Type B pancreatic cell (in vitro differentiated cells): ENCODE measurements at places on chromosomes 6 and 20. TPM values are rescaled to one million over a fixed set of nuclear protein-coding genes. Genes with fewer than 3 reads are reported as not detected.

DNA sequence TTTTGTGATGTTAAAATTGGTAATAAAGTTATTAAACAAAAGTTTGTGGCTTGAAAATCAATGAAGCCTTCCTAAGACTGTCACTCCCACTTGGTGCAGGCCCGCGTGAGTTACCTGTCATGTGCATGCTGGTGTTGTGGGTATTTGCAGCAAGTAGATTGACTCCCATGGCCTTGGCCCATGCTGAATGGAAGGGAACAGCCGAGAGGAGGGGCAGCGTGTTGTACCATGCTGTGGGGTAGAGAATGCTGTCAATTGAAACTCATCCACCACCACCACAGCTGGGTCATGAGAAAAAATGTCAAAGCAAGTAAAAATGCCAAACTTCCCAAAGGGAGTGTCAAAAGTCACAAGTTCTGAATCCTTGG lies 12.7 kb upstream of the VNN1 start:
- no peak overlapping the region for H3K4me3 ChIP-seq
- H3K27ac ChIP-seq = no peak overlapping the region
- DNase-seq = no peak

GRCh38 chr6:165245701-165246100 lies 63.7 kb downstream of the C6orf118 start:
- no peaks in the 10 kb centered on the region for H3K36me3 ChIP-seq
- no peak overlapping the region for H3K27ac ChIP-seq
- H3K27me3 ChIP-seq = no peaks in the 10 kb centered on the region
- no peak for DNase-seq
- H3K4me3 ChIP-seq = no peak overlapping the region
- H3K4me1 ChIP-seq = peaks cover 4% of the 10 kb centered on the region

DNA sequence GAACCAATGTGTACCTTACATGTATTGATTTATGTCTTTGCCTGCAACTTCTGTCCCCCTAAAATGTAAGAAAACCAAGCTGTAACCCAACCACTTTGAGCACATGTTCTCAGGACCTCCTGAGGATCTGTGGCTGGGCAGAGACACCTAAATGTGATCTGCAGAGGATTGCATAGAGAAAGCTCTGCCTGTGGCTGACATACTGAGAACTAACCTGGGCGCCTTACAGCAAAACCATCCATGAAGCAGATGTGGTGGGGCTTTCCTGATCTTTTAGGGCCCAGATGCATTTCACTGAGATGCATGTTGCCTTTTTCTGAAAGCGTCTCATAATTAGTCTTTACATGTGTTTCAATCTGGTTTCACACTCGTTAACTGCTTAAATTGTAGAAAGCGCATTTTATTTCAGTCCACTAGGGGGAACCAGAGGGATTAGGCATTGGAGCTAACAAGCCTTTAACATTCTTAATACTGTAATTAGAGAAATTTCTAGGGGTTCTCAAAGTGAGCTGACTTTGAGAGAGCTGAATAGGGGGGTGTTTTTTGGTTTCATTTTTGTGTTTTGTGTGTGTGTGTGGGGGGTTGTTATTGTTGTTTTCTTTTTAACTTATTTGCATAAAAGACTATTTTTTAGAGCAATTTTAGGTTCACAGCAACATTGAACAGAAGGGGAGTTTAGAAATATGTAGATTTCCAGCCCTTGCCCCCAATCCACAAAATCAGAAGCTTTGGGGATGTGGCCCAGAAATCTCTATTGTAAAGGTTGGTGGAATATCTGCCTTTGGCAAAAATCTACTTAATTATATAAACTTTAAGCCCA lies 50.9 kb upstream of the FAM184A start:
- H3K27ac ChIP-seq = peak overlapping the region; percentile 44
- no peaks in the 10 kb centered on the region for H3K27me3 ChIP-seq
- no peaks in the 10 kb centered on the region for H3K36me3 ChIP-seq
- no peak for DNase-seq
- H3K4me3 ChIP-seq = no peak overlapping the region
- H3K4me1 ChIP-seq = peaks cover 21% of the 10 kb centered on the region

DNA sequence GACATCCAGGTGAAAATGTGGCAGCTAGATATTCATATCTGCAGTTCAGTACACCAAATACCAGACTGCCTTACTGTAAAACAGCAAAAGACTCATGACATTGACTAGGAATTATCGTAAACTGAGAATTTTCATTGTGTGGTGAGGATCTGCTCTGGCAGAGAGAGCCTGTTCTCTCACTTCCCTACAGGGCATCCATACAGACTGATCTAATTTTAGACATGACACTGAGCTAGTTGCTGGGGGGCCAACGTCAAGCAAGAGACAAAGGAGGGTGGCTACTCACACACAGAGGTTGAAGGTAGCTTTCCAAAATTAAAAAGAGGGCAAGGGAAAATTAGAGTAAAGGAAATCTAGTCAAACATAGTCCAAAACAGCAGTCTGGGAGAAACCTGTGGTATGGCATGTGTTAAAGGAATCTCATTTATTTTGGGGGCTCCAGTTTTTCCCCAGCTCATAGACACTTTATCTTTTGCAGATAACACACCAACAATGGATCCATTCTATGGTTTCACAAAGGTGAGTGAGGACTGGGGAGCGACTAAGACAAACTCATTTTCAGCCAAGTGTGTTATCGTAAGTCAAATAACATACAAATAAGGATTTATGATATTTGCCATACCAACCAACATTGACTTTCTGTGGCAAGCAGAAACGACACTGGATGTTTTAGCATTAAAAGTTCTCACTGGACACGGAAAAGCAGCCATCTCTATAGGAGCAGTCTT lies 36.6 kb upstream of the NHSL1 start:
- H3K27me3 ChIP-seq = no peaks in the 10 kb centered on the region
- H3K36me3 ChIP-seq = peaks cover 8% of the 10 kb centered on the region
- H3K27ac ChIP-seq = peak overlapping the region; percentile 25
- H3K4me3 ChIP-seq = no peak overlapping the region

GRCh38 chr20:8194721-8195120 lies 62.7 kb downstream of the PLCB1 start:
- no peak for DNase-seq
- peaks cover 3% of the 10 kb centered on the region for H3K36me3 ChIP-seq
- peaks cover 8% of the 10 kb centered on the region for H3K4me1 ChIP-seq
- H3K27me3 ChIP-seq = no peaks in the 10 kb centered on the region
- no peak overlapping the region for H3K27ac ChIP-seq
- no peak overlapping the region for H3K4me3 ChIP-seq

GRCh38 chr6:31814677-31815024 lies 432 bp downstream of the HSPA1L start:
- H3K4me1 ChIP-seq = no peaks in the 10 kb centered on the region
- no peaks in the 10 kb centered on the region for H3K27me3 ChIP-seq
- peak overlapping the region; percentile 87 for H3K4me3 ChIP-seq
- H3K27ac ChIP-seq = peak overlapping the region; percentile 93
- no peak for DNase-seq
- H3K36me3 ChIP-seq = peaks cover 4% of the 10 kb centered on the region

DNA sequence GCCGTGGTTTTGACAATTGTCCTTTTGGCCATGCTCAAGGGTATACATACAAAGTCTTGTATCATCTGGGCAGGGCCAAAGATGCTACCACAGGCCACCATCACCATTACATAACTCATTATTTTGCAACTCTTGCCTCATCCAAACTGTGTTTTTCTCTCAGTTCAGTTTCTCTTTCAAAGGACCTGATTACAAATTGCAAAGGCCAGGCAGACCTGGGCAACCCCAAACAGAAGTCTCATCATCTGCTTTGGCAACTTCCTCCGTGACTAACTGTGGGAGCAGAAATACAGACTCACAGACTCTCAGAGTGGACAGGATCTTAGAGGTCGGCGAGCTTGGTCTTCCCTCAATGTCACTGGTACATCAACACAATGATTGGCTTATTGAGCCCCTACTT lies 117.8 kb upstream of the NEDD9 start:
- no peak for DNase-seq
- H3K4me1 ChIP-seq = peaks cover 15% of the 10 kb centered on the region
- peaks cover 16% of the 10 kb centered on the region for H3K27me3 ChIP-seq
- no peaks in the 10 kb centered on the region for H3K36me3 ChIP-seq

DNA sequence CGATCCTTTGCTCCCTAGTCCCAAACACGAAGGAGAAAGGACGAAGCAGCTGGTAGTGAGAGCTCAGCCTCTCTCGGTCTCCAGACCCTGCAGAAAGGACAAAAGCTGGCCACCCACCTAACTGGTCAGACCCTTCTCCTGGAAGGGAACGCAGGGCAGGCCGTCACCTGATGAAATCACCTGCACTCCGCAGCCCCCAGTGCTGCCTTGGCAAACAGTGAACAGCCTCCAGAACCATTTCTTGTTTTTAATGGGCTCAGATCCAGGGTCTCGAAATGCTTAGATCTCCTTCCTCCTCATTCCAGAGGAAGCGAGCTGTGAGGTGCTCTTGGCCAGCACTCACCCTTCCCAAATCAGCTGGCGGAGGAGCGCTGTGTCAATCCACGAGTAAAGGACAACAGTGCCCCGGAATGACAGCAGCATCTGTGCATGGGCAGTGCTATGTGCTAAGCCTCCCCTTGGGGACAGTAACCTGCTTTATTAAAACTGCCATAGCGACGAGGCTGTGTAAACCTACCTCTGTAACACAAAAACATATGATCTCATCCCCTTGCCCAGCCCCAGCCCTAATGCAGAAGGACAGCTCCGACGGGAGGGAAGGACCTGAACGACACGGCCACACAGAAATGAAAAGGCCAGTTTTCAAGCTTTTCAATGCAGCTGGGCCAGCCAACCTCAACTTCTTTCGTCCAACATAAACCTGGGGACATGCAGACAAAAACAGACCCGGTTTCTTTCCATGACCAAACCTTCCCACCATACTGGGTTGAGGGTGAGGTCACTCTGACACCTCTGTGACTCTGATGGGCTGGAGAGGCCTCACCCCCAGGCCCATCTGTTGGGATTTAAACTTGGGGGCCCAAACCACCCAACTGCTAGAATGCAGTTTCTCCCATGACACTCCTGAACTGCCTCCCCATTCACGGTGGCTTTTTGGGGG lies 43.3 kb downstream of the SULF2 start:
- H3K36me3 ChIP-seq = peaks cover 11% of the 10 kb centered on the region
- no peaks in the 10 kb centered on the region for H3K27me3 ChIP-seq
- no peak overlapping the region for H3K4me3 ChIP-seq
- H3K27ac ChIP-seq = no peak overlapping the region
- no peak for DNase-seq

JPH2 gene
- 4.9 and 17.3 TPM in 2 replicates for total RNA-seq

TNFRSF6B gene
- total RNA-seq = not detected in 2 replicates
